Stimulated activated CD4-positive, alpha-beta T cell treated with anti-CD3 and anti-CD28 coated beads, Interleukin-1b, Interleukin-23, amount 100 ng/mL, for 4 hours (primary cell): ENCODE measurements at places on chromosomes 12 and 14.

GRCh38 chr14:95875831-95876760, 536 bp upstream of the TUNAR start:
- no peak for DNase-seq

- DNase-seq: no peak
These were observed 8.8 kb downstream of the ALDH2 start for GRCh38 chr12:111775205-111776193.

DNA sequence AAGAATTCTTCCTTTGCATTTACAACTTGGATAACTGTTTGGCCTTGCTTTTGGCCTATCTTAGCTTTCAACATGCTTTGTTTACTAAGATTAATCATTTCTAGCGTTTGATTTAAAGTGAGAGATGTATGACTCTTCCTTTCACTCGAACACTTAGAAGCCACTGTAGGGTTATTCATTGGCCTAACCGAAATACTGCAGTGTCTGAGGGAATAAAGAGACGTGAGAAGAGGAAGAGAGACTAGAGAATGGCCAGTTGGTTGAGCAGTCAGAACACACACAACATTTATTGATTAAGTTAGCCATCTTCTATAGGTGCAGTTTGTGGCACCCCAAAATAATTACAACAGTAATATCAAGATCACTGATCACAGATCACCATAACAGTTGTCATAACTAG, 62.3 kb upstream of the CCDC175 start:
- DNase-seq: no peak

DNA sequence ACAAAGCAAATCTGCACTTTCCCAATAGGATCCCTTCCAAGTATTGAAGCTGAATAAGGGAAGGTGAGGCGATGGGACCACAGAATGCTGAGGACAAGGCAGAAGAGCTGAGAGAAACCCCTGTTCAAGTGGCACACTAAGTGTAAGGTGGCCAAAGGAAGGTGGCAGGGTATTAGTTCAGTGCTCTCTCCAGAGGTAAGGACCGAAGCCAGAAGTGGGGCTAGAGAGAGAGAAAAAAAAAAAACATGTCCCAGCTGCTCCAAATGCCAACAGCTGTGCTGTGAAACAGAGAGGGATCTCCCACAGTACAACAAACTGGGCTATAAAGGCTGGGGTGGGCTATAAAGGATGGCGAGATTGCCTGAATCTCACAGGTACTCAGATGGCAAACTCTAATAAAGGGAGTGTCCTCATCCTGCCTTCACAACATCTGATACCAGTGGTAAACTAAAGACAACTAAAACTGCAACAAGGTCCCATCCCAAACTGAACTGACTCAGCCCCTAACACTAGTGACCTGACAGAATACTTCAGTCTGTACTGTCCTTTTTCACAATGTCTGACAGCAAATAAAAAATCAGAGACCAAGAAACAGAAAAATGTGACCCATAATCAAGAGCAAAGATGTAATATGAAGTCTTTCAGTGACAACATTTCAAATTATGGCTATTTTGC, 47.9 kb downstream of the CDK17 start:
- no peak for DNase-seq

DNA sequence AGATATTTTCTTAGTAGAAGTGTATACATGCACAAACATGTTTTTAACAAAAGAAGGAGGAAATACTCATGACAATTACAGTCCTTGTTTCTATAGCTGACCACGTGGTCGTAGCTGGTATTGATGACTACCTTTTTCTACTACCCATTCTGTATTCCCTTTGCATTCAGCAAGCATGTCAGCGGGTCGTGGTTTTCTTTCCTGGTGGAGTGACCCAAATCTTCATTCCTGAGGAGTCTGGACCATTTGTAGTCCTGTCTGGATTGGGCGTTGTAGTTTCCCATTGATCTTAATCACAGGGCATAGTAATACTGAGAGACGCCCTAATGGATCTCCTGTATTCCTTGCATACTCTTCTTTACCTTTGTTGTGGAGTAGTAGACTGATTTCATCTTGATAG, 472.1 kb upstream of the RGS6 start:
- no peak for DNase-seq

DNA sequence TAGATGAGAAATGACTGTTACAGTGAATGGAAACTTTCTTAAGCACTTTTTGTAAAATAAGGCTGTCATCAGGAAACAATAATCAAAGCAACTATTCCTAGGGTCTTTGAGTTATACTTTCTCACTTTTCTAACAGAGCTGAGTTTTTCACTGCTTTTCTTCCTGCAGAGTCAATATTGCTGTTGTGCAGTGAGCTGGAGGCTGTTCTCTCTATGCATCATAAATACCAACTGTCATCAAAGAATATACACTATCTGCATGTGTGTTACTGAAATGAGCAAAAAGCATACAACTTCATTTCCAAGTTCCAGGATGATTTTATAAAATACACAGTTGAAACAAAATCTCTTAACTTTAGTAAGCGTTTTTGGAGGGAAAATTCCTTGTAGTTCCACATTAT, 110.4 kb upstream of the CPSF6 start:
- DNase-seq: no peak

DNA sequence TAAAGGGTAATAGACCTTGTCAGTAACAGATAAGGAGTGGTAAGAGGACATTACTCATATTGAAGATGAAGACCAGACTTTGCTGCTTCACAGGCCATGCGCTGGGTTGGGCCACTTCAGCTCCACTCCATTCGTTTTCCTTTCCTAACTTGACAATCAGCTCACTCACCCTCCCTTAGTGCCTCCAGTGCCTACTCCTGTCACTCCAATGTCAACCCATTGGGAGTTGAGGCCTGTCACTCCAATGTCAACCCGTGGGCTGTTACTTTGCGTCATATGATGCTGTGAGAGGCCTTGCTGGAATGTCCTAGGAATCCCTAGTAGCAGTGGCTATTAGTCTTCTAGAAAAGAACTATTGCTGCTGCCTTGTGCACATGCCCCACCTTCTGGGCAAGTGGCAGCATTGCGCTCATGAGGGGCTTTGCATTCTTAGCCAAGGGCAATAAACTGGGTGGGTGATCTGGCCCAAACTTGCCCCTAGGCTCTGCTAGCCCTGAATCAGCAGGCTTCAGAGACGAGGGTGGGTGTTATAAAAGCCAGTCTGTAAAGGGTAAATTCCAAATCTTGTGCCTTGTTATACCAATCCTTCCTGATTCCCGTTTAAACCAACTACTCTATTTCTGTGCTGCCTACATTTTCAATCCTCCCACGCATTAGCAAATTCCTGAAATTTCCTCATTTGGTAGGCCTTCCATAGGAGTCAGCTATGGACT, 36.1 kb downstream of the BAZ2A start:
- peak; percentile 38 for DNase-seq

DNA sequence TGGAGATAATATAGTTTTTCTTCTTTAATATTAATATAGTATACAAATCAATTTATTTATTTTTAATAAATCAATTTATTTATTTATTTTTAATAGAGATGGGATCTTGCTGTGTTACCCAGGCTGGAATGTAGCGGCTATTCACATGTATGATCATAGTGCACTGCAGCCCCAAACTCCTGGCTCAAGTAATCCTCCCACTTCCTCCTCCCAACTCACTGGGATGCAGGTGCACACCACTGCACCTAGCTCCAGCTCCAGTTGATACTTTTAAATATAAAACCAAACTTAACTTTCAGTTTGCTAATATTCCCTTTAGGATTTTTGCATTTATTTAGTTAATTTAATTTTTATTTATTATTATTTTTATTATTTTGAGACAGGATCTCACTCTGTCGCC, 8.6 kb downstream of the GOLGA5 start:
- DNase-seq: no peak

GRCh38 chr12:25311506-25311905, 60.8 kb upstream of the KRAS start:
- no peak for DNase-seq

GRCh38 chr14:90239139-90239538, 17.2 kb upstream of the PSMC1 start:
- no peak for DNase-seq

- DNase-seq: no peak
These were observed 68.6 kb downstream of the FIGNL2 start for GRCh38 chr12:51779876-51780275.

DNA sequence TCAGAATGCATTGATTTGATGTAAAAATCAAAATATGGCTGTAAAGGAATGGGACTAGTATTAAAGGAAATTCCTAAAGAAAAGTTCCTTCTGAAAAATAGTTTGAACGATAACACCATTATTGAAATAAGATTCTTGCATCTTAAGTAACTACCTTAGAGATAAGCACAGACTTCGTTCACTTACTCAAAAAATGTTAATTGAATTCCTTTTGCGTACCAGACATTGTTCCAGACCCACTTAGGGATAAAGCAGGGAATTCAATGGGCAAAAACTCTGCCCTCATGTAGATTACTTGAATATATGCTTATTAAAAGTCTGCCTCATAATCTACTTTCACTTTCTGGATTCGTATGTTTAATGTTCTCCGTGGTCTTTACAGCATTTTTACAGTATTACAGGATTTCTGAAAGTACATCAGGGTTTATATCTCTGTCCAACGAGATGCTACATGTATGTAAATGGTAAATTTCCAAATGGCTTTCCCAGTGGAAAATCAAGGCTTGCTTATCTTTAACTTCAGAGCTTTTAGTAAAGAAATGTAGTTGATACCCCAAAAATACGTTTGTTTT, 213.7 kb downstream of the GXYLT1 start:
- DNase-seq: no peak

DNA sequence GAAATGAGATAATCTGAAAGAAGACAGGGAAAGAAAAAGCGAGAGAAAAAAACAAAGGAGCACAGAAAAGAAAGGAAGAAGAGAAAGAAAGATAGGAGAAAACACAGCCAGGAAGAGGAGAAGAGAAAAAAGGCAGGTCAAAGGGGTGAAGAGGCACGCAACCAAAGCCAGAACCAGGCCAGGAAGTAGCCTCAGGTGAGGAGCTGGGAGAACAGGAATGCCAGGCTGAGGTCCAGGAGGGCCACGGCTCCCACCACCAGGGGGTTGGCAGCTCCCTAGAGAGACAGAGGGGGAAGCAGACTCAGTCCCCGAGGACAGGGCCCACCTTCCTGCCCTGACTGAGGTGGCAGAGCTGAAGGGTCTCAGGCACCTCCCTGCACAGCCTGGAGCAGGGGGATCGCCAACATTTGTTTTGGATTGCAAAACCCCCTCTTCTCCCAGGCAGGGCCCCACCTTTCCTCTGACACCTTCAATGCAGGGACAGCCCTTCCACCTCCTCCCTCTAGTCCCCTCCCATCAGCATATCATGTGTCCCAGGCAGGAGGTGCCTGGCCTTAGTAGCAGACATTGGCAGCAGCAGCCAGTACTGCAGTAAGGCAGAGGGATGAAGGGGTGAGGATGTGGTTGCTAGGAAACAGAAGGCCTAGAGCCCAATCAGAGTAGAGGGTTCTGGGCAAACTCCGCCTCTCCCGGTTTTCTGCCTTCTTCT, 2.0 kb upstream of the AP1G2 start:
- no peak for DNase-seq

DNA sequence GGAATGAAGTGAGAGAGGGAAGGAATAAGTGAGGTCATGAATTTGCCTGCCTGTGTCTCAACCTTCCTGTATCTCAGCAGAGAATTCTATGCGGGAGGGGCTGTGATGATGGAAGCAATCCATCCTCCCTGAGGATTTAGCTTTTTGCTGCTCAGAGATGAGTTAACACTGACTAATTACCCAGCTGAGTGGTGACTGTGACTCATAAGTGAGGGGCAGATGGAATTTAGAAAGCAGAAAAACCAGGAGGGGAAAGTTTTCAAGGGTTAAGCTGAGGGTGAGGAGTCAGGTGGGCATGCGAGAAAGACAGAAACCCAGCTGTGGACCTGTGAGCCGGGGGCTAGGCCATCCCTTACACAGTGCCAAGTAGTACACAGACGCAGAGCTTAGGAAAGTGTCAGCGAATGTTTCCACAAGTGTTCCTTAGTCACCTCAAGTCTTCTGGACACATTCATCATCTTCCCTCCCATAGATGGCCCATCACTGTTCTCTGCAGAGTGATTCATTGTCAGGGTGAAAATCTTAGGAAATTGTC, 277.9 kb downstream of the IPO8 start:
- DNase-seq: no peak

- no peak for DNase-seq
These were observed 1.4 kb downstream of the NR4A1 start for GRCh38 chr12:52052468-52053186.

DNA sequence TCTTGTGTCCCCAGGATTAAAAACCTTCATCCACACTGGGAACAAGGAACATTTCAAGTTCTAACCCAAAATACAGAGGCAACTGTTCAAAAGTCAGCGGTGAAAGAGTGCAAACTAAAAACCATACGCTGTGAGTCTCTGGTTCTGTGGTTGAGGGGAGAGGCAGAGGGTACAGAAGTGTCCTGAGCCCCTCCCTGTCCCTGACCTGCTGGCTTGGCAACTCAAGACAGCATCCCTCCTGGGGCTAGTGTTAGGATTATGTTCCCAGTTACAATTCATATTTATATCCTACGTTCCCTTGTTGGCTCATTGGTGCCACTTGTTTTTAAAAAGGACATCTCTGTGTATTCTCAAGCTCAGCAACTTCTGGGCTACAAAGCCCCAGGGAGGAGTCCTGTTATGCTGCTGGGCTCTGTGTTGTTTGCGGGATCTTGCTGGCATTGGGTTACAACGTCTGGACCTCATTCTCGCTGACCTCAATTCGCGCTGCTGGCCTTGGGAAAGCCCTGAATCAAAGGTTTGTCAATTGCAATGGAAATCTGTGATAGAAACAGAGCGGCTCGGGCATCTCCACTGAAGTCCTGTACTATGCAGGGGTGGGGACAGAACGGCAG, 420.8 kb downstream of the FUT8 start:
- DNase-seq: no peak

- no peak for DNase-seq
These were observed 8.4 kb upstream of the TMTC1 start for GRCh38 chr12:29792132-29792531.

DNA sequence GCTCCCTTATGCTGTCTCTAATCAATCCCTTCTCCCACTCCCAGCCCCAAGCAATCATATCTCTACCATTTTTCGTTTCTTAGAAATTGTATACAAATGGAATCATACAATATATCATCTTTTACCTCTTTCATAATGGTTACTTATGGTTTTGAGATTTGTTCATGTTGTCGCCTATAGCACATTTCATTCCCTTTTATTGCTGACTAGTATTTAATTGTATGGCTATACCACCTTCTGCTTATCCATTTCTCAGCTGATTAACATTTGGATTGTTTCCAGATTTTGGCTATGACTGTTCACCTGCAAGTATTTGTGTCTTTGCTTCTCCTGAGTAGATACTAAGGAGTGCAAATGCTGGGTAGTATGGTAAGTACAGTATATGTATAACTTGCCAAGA, 36.7 kb upstream of the GRIN2B start:
- no peak for DNase-seq
